ENCODE measurements at places on chromosomes 12 and 14.

GRCh38 chr12:1890810-1891209, 27.6 kb downstream of the CACNA2D4 start:
- no peak for DNase-seq

DNA sequence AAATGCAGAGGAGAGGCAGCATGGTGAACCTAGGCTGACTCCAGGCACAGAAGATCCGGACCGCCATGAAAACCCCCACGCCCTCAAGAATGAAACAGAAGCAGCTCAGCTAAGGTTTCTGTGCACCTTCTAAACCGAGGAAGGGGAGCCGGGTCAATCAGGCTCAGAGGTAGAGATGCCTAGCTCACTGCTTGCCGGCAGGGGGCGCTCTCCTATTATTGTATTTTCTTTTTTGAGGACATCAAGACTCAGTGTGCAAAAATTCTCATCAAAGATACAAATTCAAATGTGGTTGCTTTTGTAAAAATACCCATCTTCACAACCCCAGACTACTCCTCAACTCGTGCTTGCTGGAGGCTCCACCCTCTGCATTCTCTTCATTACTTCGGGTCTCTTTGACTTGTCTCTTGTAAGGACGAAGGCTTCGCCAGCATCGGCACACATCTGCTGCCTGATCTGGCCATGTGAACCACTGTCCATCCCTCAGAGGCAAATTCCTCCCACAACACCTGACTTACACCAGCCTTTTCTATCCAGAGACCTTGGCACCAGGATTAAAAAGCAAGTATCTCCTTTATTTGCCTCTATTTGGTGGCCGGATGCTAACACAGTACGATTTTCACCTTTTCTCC, 33.4 kb upstream of the RNASE3 start:
- DNase-seq: peak; percentile 40

DNA sequence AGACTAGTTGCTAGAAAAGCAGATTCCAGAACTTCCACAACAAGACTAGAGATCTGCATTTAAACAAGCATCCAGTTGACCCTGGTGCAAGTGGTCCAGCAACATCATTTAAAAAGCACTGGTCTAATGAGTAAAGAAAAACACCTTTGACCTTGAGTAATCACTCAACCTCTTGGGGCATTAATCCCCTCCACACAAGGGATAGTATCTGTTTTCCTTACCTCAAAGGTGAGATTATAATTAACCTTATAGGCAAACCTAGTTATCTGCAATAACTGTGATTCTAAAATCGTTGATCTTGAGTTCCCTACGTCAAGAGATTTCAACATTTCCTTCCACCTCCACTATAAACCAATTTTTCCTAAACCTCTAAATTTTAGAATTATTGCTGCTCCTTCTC, 1.1 kb downstream of the KDM5A start:
- DNase-seq: no peak

- DNase-seq: peak; percentile 9
Observed at GRCh38 chr14:96797582-96798349, 584 bp downstream of the VRK1 start.

- no peak for DNase-seq
Observed at GRCh38 chr12:72234886-72235285, 37.3 kb upstream of the TRHDE start.

- DNase-seq: no peak
Observed at GRCh38 chr14:74567646-74568379, 44.2 kb downstream of the LTBP2 start.

DNA sequence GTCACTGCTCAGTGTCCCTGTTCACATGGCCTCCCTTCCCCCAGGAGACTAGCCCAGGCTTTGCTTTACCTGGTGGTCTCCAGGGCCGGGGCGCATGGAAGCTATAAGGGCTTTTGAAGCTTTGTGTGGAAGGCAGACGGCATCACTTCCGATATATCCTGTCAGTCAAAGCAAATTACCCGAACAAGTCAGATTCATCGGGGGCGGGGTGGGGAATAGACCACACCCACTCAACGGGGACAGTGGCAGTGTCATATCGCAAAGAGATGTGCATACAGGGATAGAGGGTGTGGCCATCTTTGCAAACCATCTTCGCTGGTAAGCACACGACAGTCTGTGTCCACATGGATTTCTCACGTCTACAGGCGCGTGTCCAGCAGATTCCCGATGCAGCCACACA, 127.3 kb downstream of the GLT1D1 start:
- DNase-seq: no peak

DNA sequence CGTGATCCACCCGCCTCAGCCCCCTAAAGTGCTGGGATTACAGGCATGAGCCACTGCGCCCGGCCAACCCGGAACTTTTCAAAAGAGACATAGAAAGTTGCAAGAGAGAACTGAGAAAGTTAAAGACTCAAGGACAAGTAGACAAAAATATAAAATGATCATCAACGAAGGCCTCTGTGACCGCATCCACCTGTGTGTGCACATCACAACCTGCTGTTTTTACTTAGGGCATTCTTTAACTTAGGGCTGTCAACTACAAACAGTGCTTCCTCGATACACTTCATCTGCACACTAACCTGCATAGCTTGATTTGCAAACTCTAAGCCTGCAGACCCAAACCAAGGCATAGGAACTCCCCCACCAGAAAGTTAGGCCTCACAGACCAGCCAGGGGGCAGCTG, 14.8 kb downstream of the P2RX2 start:
- DNase-seq: no peak

DNA sequence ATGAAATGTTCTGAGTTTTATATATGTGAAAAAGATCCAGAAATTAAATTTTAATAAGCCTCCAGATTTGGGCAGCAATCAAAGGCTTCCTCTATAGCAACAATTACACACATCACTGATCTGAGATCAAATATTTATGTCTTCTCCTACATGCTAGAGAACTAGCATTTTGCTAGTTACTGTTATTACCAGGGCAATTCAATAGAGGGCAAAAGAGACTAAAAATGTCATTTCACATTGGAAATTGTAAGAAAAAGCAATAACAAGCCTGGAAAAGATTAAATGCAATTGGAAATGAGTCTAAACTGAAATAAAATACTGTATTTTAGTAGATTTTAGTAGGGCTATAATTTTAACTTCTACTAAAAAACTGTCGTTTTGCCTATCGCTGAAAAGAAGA, 32.6 kb upstream of the ANO6 start:
- DNase-seq: peak; percentile 29

- DNase-seq: peak; percentile 73
Observed at GRCh38 chr12:65443038-65443437, 164.6 kb downstream of the MSRB3 start.

- DNase-seq: no peak
Observed at GRCh38 chr14:101064718-101065117, 161.2 kb upstream of the RTL1 start.

GRCh38 chr14:92207012-92207927, 85.5 kb downstream of the CPSF2 start:
- DNase-seq: no peak

GRCh38 chr14:33342299-33342974, 403.8 kb downstream of the NPAS3 start:
- no peak for DNase-seq

DNA sequence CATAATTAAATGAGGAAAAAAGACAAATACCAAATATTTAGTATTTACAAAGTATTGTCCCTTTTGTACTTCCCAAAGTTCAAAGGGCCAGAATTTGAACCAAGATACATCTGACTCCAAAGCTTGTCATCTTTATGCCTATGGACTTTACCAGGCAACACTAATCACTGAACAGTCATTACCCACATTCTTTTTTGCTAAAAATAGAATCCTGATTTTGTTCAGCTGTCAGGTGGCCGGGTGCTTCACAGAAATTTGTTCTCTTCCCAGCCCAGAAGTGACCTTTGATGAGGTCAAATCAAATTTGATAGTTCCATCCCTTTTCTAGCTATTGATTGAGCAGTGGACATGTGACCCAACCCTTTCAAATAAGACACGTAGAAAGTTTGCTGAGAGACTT, 121.6 kb downstream of the LLPH start:
- no peak for DNase-seq

DNA sequence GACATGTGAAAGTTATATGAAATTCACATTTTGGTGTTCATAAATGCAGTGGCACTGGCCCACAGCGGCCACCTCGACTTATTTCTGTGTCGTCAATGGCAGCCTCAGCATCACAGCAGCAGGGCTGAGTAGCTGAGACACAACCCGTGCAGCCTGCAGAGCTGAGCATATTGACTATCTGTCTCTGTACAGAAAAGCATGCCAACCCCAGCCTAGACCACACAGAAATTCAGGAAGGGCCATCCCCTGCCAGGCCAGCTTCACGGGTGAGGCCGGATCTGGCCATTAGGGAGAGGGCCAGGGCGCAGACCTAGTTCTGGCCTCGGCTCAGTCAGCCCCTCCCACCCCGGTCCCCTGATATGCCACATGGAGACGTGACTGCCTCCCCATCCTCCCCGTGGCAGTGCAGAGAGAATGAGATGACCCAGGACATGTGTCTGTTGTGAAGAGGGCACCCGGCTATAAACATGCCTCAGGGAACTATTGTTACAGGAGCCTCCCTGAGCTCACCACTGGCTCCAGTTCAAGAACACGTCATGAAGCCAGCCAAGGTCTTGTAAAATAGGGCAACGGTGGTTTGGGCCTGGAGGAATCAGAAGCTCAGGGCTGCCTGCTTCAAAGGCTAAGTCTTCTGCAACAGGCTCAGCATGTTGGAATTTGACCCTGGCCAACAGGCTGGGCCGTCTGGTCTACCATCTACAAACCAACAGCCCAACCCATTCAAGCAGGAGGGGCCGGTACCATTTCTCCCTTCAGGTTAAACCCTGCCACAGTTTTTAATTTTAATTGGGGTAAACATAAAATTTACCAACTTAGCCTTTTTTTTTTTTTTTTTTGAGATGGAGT, 25.5 kb downstream of the SCARB1 start:
- peak; percentile 99 for DNase-seq

GRCh38 chr12:26252946-26253345, 57.6 kb downstream of the SSPN start:
- DNase-seq: no peak

GRCh38 chr12:68425998-68426397, 93.8 kb upstream of the MDM1 start:
- peak; percentile 84 for DNase-seq

DNA sequence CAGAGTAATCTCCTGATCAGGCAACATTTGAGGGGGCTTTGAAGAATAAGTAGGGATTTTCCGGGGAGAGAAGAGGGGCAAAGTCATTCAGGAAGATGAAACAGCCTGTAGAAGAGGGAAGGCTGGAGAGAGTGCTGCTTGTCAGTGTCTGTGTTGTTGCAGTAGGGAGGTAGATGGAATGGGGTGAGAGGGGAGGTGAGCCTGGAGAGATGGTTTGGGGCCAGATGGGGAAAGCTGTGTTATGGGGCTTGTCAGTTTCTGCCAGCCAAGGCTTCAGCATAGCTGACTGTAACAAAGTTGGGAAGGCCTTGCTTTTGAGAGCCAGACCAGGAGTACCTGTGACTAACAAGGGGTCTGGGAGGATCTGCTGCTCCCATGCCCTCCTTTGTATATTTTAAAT, 18.0 kb downstream of the BICD1 start:
- DNase-seq: no peak

GRCh38 chr14:58709949-58710348, 72.2 kb downstream of the DACT1 start:
- no peak for DNase-seq

DNA sequence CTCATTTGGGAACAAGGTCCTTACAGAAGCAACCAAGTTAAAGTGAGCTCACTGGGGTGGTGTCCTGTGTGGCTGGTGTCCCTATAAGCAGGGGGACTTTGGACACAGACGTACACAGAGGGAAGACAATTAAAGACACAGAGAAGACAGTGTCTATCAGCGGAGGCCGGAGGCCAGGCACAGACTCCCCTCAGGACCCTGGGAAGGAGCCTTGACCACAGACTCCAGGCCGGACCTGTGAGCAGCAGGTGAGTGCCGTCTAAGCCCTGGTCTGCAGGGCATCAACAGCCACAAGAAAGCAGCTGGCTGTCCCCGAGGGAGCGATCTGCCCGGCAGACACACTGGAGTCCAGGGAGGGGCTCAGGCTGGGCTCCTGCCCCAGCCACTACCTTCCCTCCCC, 219.1 kb upstream of the C14orf180 start:
- no peak for DNase-seq

- peak; percentile 63 for DNase-seq
Observed at GRCh38 chr14:25009891-25010290, 40.1 kb downstream of the STXBP6 start.

DNA sequence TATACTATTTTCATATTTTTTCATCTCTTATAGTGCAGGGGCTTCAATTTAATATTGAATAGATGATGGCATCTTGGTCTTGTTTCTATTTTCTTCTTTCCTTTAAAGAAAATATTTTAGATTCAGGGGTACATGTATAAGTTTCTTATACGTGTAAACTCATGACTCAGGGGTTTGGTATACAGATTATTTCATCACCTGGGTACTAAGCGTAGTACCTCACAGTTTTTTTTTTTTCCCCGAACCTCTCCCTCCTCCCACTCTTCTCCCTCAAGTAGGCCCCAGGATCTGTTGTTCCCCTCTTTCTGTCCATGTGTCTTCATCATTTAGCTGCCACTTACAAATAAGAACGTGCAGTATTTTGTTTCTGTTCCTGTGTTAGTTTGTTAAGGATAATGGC, 172.6 kb downstream of the TMTC3 start:
- no peak for DNase-seq

DNA sequence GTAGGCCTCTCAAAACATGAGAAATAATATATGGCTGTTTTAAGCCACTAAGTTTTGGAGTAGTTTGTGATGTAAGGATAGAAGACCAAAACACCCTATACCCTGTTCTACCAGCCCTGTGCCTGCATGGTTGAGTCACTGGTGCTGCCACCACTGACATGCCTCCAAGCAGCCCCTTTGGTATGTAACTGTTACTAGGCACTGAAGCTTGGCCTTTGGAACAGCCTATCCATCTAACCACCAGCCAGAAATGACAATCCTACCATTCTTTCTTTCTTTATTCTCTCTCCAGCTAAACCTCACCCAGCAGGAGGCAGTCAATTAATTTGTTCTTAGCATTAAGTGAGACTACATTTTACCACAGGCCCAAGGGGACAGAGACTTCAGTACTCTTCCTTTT, 240.3 kb downstream of the MSRB3 start:
- DNase-seq: peak; percentile 62

GRCh38 chr12:2267703-2268470, 215.1 kb downstream of the CACNA1C start:
- DNase-seq: peak; percentile 96

DNA sequence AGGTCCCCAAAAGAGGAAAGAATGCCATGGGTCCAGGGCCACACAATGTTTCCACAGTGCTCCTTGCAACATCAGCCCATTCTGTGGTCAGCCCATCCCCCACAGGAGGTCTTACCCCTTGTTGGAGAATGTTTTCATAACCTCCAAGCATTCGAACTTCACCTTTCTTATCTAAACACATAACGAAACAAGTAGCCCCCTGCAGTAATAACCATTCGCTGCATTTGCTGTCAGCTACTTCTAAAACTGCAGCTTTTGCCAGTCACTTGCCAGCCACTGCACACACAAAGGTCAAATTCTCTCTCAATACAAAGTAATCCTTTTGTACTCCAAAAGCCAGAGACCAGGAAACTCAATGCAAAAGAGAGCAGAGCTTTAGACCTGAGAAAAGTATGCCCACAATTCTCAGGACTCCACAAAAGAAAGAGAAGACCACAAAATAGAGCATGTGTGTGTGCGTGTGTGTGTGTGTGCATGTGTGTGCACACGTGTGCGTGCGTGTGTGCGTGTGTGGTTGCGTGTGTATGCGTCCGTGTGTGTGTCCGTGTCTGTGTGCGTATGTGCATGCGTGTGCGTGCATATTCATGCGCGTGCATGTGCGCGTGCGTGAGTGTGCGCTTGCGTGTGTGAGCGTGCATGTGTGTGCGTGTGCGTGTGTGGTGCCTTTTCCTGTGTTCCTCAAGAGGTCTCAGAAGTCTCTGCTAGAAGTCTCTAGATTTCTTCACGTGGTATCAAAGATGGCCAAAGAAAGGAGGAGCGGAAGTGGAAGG, 31.7 kb upstream of the NINJ2 start:
- no peak for DNase-seq

All from AG10803 (cell line).